ENCODE measurements at places on chromosomes 16 and 17.

DNA sequence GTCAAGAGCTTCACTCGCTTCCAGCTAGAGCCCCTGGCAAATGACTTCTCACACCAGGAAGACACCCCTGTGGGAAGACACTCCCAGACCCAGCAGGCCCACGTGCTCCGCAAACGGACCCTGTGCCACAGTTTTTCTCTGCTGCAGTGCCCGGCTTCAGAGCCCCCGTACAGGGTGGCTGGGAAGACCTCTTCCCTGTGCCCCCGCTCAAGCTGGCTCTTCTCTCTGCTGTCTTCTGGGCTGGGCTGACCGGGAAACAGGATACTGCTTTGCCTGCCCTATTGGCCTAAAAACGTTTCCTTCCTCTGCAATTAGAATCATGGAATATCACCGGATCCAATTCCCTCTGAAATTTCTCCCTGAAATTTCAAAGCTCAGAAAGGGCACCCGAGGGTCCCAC lies 63.7 kb upstream of the CRHR1 start:
- no peak for DNase-seq

DNA sequence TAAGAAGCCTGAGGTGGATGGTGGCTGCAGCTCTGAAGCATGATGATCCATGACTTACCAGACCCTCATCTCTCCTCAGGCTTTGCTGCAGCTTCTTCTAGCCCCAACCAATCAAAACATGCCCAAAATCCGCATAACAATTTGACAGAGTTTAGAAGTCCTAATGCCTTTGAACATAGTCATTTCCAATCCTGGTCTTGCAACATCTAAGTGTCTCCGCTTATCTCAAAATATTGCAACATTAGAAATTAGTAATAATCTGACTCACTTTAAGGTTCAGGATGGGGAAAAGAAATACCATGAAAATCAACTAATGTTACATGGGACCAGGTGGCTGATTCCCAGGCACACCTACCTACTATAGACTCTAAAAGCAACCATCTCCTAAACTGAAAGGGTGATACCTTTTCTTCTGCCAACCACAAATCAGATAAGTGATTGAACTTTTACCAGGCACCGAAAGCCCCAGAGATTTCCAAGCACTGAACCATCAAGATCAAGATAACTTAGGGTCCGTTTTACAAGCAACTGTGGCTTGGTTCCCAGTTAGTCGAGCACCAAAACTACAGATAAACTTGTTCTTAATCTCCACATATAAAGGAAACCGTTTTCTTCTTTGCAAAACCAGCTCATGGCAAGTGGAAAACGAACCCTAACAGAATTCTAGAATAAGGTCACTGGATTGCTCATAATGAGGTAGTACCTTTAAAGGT lies 14.0 kb downstream of the ERN1 start:
- DNase-seq = no peak

GRCh38 chr16:81492965-81493754 lies 48.6 kb downstream of the CMIP start:
- DNase-seq = no peak

DNA sequence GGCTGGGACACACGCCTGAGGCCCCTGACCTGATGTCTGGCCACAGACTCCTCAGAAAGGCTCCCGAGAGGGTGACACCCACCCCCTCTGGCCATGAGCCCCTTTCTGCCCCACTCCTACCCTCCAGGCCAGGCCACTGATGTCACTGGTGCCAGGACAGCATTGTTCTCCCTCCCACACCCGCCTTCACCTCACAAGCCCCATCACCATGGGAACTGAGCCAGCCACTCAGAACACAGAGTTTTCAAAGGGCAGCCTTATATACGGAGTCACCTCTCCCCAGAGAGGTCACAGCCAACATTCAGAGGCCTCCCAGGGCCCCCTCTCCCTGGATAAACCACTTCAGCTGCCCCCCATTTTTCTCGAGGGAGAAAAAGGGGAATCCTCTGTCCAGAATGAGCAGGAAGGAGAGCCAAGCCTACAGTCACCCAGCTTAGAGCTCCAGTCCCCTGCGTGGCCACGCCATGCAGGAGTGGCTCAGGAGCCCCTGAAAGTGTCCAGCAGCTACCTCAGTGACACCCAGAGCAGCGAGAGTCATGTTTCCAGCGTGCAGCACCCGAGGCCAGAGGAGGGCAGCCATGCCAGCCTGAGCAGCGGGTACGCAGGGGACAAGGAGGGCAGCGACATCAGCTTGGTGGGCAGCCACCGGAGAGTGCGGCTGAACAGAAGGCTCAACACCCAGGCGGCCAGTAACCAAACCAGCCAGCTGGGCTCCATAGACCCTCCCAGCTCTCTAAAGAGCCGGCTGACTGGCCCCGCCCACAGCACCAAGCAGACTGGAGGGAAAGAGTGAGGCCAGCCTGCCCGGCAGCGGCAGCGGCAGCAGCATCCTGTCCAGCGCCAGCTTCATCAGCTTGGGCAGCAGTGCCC lies at the start of gene C16orf82:
TSS of gene C16orf82 (plus strand) at position 260 of the 870 bp plus-strand sequence.
- DNase-seq = no peak

- DNase-seq = no peak
These were observed 10.5 kb downstream of the FAM83G start for GRCh38 chr17:18993905-18994526.

DNA sequence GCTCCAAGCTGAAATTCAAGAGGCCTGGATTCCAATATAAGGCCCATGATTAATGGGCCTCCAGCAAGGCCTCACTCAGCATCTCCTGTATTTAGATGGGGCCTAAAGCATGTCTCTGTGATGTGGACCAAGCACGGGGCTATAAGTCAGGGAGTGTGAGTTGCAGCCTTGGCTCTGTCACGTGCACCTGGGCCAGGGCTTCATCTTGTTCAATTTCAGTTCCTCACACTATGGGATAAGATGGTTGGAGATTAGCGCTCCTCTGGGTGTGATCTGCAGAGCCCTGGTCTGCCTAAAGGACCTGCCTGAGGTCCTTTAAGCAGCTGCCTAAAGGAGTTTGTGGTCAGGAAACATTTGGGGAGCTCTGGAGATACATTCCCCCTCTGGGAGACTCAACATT lies 25.2 kb downstream of the KLHL36 start:
- DNase-seq = no peak

GRCh38 chr16:53839150-53839549 lies 135.2 kb downstream of the FTO start:
- DNase-seq = no peak

DNA sequence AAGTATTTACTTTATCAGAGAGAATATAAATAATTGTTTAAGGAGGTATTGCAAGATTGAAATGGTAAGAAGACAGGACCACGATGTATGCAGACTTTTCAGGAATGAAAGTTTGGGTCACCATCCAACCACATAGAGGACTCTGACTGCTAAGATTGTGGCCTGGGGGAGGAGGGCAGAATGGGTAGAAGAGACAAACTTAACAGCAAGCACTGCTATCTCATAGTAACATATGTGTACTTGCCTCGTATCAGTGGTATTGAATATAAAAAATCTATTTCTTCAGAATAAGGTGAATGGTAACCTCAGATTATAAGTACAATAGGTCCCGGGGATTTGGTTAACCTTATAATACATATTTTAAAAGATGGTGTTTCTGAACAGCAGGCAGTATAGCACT lies 5.8 kb downstream of the KRT10 start:
- no peak for DNase-seq

GRCh38 chr17:77763023-77763422 lies 195.5 kb upstream of the TNRC6C start:
- DNase-seq = peak; percentile 42
